EH (cell line): ENCODE measurements at places on chromosomes 12 and 14.

- no peak for DNase-seq
Observed at GRCh38 chr14:23704890-23705289, 68.7 kb downstream of the DHRS2 start.

DNA sequence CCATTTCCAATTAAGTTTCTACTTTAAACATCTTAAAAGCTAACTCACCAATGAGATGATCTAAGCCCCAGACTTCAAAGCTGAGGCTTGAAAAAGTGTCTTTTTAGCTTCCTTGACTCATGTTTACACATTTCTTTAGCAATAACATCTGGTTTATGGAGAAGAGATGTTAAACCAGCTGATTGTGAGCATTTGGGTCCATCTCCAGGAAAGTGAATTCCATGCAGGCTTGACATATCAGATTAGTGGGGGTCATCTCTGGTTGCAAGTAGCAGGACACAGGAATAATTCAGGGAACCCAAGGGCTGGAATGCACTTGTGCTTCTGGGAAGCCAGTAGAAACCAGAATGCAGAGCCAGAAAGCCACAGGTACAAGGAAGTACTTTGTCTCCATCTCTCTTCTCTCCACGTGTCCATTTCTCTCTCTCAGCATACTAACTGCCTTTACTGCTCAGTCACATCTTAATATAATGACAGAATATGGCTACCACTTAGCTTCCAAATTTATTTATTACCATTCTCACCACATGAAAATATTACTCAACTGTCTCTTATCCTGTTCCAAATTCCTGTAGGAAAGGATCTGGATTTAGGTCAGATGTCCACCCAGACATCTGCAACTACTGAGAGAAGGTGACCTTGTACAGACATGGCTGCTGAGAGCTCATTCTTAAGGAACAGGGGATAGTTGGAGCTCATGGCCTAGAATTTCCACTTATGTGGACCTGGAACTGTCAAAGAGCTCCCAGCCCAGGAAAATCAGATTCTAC, 104.4 kb downstream of the SCN8A start:
- DNase-seq: peak; percentile 66

DNA sequence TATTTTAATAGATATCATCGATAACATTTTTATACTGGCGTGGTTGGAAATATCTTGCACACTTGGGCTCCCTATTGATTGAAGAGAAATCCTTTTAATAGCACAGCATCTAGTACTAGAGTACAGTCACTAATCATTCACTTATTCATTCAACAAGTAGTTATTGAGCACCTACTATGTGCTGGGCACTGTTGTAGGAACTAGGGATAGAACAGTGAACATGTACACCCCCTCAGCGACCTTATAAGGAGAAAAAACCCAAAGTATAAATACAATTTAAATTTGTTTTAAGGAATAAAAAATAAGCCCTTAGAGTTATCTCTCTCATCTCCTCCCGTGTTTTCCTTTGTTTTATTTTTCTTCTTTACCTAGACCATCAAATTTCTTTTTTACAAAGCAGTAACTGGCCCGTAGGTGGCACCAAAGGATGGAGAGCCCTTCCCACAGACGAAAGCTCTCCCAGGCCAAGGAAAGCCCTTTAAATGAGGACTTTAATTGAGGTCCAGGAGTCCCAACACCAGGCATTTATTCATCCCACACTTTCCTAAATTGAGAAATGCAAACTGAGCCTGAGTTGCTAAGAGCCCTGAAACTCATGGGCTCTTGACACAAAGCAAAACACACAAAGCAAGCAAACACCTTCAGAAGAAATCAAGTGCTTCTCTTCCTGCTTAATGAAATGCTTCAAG, 29.0 kb downstream of the PEBP1 start:
- DNase-seq: peak; percentile 39

GRCh38 chr14:88695870-88696269, 96.9 kb downstream of the EML5 start:
- DNase-seq: peak; percentile 50

DNA sequence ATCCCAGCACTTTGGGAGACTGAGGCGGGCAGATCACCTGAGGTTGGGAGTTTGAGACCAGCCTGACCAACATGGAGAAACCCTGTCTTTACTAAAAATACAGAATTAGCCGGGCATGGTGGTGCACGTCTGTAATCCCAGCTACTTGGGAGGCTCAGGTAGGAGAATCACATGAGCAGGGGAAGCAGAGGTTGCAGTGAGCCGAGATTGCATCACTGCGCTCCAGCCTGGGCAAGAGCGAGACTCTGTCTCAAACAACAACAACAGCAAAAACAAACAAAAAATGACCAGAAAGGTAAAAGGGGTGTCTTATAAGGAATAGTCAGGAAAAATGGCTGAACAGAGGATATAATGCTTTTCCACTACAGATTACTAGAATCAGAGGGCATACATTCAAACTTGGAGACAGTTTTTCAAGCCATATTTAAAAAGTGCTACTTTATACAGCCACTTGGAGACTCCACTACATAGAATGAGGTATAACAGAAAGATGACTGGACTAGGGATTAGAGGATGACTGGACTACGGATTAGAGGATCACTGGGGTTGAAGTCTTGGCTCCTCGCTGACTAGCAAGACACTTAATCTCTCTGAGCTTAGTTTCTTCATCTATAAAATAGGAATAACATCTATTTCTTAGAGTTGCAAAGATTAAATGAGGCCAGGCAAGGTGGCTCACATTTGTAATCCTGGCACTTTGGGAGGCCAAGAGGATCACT, 4.9 kb upstream of the CS start:
- no peak for DNase-seq

- DNase-seq: no peak
Observed at GRCh38 chr14:105494606-105494929, 3.5 kb downstream of the TEDC1 start.

- peak; percentile 85 for DNase-seq
Observed at GRCh38 chr12:106358396-106359241, 1.1 kb downstream of the POLR3B start.

GRCh38 chr14:20436363-20436755, 393 bp upstream of the KLHL33 start:
- DNase-seq: peak; percentile 70

GRCh38 chr14:100091386-100091785, 26.2 kb downstream of the EVL start:
- no peak for DNase-seq

DNA sequence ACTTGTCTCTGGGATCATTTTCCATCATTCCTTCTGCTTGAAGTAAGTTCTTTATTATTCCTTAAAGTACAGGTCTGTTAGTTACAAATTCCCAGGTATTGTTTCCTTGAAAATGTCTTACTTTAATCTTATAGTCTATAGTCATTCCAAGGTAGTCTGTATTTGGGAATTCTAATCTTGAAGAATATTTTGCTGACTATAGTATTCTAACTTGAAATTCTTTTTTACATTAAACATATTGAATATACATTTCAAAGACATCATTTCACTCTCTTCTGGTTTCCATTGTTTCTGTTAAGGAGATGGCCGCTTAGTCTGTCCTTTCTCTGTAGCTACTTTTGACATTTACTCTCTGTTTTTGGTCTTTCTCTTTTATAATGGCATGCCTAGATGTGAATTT, 399.8 kb downstream of the TMEM117 start:
- DNase-seq: no peak

DNA sequence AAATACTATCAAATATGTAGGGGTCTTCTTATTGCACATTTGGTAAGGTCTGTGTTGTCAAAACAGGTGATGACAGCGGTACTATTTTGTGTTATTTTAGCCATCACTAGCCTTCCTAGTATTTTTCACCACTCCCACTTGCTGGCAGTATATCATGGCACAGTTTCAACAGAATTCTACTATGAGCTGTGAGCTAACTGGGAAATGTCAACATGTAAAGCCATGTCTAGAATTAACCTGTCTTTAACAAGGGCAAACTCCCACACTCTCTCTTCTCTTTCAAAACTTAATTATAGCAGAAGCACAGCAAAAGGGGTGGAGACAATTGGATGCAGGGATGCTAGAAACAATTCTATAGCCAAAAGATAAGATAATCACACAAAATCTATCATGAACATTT, 253.4 kb downstream of the PAX9 start:
- no peak for DNase-seq

- peak; percentile 62 for DNase-seq
Observed at GRCh38 chr14:55438066-55438683, 2.2 kb downstream of the TBPL2 start.

GRCh38 chr14:24813089-24813815, 179.3 kb upstream of the GZMB start:
- no peak for DNase-seq

- DNase-seq: peak; percentile 68
Observed at GRCh38 chr14:23910101-23910875, 43.3 kb upstream of the DHRS4 start.

DNA sequence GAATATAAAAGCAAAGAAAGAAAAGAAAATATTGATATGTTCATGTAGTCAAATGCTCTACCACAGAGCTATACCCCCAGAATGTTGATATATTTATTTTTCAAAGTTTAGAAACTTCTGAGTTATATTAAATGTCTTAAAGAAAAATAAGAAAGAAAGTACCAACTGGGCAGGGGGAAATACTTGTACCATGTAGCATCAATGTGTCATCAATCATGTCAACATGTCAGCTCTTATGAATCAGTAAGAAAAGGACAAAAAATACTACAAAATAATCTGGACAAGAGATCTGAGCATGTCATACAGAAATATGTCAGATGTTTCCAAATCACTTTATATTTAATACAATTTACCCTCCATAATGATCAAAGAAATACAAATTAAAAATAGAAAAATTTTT, 595.1 kb upstream of the ATP2B1 start:
- no peak for DNase-seq

DNA sequence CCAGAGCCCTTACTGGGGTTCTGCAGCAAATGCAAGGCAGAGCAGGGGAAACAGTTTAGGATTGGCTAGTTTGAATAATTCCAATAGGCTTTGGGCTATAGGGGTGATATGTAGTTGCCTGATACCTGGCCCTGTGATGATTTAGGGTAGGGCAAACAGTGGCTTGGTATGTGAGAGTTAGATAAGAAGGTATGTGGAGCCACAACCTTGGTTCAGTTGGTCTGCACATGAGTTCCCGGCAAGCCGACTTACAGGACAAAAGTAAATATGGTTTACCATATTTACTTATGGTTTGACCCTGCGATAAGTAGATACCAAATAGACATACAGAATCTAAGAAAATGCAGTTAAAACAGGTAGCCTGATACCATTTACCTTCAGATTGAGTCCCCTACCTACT, 8.3 kb upstream of the CAPRIN2 start:
- no peak for DNase-seq

DNA sequence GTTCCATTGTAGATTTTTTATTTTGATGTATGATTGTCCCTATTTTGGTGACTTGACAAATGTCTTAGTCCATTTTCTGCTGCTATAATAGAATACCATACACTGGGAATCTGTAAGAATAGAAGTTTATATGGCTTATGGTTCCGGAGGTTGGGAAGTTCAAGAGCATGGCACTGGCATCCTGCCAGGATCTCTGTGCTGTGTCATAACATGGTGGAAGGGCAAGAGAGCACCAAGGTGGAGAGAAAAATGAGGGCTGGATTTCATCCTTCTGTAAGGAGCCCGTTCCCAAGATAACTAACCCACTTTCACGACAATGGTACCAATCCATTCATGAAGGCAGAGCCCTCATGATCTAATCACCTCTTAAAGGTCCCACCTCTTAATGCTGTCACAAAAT, 176.7 kb downstream of the TMEM132D start:
- DNase-seq: no peak

GRCh38 chr12:91627225-91627624, 444.6 kb upstream of the DCN start:
- DNase-seq: no peak

GRCh38 chr12:41514021-41514777, 326.1 kb downstream of the PDZRN4 start:
- no peak for DNase-seq

DNA sequence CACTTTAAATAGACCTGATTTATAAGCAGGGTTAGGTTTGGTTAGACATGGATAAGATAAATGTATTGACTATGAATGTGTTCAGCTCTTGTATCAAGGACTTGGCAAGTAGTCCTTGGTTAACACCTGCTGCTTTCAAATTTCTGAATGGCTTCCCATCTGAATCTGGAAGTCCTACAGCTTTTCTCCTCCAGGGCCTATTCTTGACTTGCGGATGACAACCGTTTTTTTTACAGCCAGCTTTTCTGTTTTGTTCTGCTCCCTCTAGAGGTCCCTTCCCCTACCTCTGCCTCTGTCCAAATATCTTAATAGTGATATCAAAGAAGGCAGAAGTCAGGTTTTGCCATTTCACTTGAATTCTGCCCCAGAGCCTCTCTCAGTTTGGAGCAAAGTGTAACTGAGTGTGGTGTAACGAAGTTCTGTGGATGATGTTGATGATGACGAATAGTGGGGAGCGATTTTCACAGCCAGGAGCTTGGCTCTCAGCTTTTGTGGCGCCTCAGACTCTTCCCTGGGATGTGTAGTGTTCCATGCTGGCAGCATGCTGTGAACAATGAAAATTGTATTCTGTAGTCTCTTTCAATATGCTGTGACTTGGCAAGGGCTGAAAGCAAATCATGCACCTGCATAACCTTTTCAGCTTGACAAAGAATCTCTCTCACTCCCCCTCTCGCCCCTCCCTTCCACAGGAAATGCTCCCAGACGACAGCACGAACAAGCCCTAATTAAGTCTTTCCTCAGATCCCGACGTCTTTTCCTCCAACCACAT, 5.0 kb upstream of the SLC4A8 start:
- DNase-seq: no peak

DNA sequence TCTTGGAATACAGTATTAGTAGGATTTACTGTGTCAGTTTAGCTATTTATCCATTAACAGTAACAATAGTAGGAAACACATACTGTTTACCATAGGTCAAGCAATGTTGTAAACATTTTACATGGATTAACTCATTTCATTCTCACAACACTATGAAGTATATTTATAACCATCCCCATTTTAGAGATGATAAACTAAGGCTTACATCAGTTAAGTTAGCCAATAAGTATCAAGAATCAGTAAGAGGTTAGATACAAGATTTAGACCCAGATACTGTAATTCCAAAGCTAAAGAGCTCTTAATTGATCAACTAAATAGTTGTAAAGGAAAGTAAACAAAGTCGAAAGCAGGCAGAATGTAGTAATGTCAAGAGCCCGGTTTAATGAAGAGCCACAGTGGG, 1.1 kb downstream of the SYNJ2BP start:
- no peak for DNase-seq

GRCh38 chr14:73172500-73172899, 36.2 kb downstream of the PSEN1 start:
- no peak for DNase-seq

DNA sequence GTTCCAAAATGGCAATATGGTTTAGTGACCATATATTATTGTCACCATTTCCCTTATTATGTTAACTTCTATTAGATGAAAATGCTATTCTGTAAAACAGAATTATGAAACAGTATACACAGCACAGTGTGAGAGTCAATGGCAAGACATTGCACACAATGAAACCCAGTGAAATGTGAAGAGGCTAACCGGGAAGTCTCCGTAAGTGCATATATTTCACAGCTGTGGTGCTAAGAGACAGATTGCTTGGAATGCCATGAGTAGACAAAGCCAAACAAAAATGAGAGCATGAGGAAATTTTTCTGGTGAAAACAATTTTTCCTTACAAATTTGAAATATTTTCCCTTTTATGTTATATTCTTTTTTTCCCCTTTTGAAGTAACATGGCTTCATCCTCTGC, 49.4 kb downstream of the DYRK2 start:
- peak; percentile 50 for DNase-seq

GRCh38 chr12:98419795-98420404, 95.5 kb upstream of the TMPO start:
- no peak for DNase-seq

GRCh38 chr12:46677749-46678148, 148.0 kb downstream of the SLC38A4 start:
- DNase-seq: peak; percentile 62
